ENCODE measurements at places on chromosomes 7 and 10.

GRCh38 chr10:55019439-55019838, 218.4 kb upstream of the PCDH15 start:
- DNase-seq, result no peak

DNA sequence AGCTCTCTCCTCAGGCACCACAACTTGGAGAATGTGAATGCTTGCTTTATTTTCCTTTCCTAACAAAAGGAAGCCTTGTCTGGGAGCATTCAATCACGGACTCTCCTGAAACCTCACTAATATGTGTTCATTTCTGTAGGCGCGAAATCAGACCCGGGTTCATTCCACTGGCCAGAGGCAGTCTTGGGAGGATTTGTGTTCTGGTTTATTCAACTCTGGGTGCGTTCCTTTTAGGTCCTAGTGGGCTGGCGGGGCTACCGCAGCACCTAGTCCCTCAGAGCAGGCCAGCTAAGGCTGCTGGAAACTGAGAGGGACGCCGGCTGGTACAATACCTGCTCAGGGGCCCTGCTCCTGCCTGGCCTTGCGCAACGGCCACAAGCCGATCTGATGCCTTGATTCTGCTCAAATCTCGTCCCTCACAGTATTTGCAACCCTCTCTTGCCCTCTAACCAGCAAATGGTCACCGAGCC, 7.5 kb downstream of the HOXA4 start:
- DNase-seq, result no peak

GRCh38 chr10:57952741-57953140, 315.0 kb downstream of the IPMK start:
- peak; percentile 21 for DNase-seq

DNA sequence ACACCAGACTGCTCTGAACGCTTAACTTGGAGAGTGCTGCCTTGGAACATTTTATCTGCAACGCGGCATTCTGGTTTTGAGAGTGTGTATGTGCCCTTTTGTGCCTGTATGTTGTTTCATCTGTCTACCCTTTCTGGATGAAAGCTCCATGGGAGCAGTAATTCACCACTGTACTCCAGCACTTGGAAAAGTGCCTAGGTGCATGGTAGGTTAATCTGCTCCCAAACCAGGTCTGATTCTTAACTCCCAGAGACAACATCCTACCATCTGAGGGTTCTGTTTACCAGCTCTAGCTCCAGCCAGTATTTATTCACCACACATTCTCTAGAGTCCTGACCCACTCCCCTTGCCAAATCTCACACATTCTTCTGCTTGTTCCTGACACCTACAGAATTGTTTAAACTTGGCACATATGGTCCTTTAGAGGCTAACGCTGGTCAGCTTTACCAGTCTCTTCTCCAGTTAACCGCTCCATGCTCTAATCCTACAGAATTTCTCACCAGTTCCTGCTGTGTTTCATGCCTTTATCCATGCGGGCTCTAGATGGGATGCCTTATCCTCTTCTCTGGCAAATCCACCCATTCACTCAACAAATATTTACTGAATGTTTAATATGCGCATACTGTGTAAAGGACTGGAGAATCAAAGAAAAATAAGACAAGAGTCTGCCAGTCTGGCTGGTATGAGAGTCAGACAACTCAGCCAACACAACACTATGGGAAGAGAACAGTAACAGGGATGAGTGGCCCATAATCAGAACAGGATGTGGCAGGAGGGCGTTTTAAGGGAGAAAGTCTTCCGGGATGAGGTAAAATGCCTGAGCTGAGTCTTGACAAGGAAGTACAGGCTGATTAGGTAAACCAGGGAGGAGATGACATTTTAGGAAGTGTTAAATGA, 46.3 kb downstream of the MTPN start:
- peak; percentile 32 for DNase-seq

DNA sequence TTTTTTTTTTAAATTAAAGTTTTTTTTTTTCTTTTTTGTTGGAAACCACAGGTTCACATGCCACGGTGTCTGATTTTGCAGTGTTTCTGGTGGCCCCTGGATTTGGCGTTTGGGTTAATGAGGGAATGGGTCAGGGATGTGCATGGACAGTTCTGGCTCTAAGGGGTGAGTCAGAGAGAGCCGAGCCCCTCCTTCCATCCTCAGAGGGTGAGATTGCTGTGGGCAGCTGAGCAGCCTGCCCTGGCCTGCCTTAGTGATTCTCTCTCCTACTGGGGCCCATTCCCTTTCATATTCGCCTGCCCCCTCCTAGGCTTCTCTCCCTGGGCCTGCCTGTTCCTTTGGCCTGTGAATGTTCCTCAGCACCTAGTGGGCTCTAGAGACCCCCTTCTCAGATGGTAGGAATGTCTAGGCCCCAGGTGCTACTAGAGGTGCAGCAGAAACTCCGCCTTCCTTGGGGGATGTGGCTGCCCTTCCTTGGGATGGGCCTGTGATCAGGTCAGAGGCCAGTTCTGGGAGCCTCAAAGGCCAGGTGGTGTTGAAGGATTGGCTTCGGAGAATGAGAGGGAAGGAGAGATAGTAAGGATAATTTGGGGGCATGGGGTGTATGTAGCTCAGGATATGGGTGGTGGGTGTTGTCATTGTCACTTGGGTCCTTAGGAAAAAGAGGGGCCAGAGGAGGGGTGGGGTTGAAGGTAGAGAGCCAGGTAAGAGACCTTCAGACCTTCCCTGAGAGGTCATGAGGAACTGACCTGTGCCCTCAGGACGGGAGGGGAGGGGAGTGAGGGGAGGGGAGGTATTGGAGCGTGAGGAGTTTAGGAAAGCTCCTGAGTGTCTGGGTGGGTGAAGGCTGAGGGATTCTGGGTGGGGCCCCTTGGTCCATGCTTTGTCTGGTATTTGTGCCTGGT, 19.8 kb downstream of the TSPAN14 start:
- no peak for DNase-seq

DNA sequence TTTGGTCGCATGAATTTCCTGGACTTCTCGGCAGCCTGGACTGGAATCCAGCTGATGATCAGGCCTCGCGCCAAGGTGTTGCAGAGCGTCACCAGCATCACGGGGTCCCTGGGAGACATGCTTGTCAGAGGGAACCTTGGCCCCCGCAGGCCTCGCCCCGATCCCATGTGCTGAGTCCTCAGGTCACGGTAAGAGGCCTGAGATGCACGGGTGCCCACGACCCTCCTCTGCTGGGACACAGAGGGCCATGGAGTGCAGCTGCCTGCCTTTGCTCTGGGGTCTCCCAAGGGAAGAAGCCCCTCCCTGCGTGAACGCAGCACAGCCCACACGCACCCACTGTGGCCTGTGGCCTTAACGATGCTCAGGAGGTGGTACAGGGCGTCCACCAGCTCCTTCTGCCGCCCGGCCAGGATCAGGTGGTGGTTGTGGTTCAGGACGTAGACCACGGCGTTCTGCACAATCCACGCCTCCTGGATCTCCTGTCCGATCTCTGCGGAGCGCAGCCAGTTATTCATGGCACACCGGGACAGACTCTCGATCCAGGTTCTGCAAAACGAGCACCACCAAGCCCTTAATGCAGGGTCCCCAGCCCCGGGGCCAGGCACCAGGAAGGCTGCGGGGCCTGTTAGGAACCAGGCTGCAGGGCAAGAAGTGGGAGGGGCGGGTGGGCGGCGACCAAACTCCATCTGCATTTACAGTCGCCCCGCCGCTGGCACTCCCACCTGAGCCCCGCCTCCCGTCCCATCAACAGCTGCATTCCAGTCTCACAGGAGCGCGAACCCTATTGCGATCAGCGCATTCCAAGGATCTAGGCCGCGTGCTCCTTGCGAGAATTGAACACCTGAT, 29.4 kb downstream of the CFAP46 start:
- no peak for DNase-seq

DNA sequence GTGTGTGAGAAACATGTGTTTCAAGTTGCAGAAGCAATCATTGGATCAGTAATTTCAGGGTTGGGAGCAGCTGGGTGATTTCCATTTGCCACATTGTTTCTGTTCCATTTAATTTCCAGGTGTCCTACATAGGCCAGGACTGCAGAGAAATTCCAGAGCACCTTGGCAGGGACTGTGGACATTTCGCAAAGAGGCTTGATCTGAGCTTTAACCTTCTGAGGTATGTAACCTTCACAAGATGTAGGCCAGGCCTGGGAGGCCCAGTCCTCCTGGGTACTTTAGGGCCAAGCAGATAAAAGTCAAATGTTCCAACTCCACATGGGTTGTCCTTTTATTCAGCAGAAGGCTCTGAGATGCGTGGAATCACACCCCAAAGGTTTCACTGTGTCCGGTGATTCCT, 6.9 kb downstream of the LRMDA start:
- no peak for DNase-seq

DNA sequence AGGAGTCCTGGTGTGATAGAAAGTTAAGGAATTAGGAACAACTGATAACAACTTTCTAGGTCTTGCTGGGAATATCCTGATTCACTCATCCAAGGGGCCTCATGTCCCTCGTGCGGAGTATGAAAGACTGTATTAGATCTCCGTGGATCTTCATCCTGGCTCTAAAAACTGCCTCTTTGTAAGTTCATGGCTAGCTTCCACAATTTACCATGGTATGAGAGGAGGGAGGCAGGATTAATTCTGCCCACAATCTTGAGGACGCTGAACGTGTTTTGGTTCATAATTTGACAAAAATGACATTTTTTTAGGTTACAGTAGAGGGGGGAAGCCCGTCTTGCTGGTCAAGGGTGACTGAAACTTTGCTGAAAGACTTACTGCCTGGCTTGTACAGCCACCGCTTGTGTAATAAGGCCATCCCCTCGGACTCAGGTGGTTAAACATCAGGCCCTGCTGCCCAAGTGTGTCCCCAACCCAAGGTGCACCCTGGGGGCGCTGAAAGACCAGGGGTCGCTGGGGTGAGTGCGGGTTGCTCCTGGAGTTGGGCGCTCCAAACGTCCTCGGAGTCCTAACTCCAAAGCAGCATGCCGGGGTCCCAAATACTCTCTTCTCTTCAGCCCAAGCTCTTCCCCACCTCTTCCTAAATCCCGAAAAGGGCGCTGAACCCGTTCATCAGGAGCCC, 733 bp downstream of the HIBADH start:
- no peak for DNase-seq

- DNase-seq, result no peak
These were observed 160.9 kb downstream of the LRRC4 start for GRCh38 chr7:127870231-127870907.

GRCh38 chr10:58027426-58027825, 240.3 kb downstream of the IPMK start:
- DNase-seq, result no peak

DNA sequence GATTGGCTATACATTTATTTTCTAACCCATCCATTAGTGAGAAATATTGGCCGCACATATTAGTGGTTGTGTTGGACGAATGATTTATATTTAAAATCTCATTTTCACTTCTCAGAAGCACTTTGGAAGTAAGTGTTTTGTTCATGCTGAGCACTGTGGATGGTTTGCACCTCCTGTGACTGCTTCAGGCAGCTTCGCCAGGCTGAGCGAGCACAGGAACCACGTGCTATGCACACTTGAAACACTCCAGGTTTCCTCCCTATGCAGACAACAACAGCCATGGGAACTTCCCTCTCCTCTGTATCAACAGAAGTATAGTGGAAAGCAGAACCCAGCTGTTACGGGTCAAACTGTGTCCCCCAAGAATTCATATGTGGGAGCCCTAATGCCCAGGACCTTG, 67.3 kb upstream of the WDR11 start:
- no peak for DNase-seq

GRCh38 chr10:114879541-114880158, 58.1 kb downstream of the FHIP2A start:
- DNase-seq, result no peak

- peak; percentile 60 for DNase-seq
These were observed 14.6 kb upstream of the FKBP9 start for GRCh38 chr7:32942415-32943251.

GRCh38 chr10:94093286-94093905, 99.7 kb downstream of the PLCE1 start:
- no peak for DNase-seq

- DNase-seq, result no peak
These were observed 39.8 kb upstream of the NUB1 start for GRCh38 chr7:151301471-151302462.

All from GM04504 (cell line).